ENCODE measurements at places on chromosomes 16 and 17. TPM values are rescaled to one million over a fixed set of nuclear protein-coding genes. Genes with fewer than 3 reads are reported as not detected.
A peak's percentile ranks its signal among the peaks of the same experiment; 100 is the strongest.

DNA sequence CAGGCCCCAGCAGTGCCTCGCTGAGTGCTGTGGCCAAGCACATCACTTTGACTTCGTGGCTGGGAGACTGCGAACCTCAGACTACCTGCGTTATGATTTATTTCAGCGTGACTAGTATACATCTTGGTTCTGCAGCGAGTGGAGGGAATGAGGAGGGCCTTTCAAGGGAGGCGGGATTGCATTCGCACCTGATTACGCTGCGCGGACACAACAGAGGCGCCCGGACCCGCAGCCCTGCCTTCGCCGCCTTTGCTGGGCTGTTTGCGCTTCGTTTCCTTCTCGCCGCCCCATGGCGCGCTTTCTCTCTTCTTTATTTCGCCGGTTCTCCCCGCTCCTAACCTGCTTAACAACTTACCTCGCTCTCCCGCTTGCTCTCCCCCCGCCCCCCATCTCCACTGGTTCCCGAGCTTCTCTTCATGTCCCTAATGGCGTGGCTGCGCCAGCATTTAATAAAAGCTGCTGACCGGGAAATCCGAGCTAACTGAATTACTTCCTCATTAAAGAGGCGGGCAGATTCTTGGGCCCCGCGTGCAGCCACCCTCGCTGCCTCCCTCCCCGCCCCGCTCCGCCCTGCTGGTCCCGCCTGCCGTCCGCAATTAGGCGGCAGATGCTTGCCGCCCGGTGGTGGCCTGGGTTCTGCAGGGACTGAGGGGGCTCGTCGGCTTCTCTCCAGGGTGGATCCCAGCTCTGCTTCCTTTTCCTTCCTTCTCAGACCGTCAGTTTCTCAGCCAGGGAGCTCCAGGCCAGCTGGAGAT lies 257.6 kb upstream of the SDK2 start:
- DNase-seq, result peak; percentile 79

DNA sequence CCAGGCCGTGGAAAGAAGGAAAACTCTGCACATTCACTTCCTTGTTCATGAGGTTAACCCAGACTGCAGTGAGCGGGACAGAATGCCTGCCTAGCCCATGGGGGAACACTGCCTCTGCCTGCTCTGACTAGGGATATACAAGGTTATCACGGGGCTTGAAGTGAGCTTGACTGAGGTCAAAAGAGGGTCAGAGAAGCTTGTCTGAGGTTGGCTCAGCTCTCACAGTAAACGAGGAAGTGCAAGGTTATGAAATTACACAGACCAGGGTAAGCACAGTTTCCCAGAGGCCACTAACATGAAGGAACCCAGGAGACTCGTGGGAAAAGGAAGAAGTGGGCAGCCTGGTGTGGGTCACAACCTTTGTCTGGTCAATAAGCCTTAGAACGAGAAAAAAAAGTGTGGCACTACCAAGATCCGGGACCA lies 28.7 kb downstream of the HIC1 start:
- DNase-seq, result no peak

- DNase-seq, result no peak
Measured at GRCh38 chr16:27558434-27558833, 8.5 kb downstream of the KATNIP start.

GRCh38 chr17:2023692-2024571 lies 1.2 kb downstream of the RTN4RL1 start:
- DNase-seq, result peak; percentile 89

DNA sequence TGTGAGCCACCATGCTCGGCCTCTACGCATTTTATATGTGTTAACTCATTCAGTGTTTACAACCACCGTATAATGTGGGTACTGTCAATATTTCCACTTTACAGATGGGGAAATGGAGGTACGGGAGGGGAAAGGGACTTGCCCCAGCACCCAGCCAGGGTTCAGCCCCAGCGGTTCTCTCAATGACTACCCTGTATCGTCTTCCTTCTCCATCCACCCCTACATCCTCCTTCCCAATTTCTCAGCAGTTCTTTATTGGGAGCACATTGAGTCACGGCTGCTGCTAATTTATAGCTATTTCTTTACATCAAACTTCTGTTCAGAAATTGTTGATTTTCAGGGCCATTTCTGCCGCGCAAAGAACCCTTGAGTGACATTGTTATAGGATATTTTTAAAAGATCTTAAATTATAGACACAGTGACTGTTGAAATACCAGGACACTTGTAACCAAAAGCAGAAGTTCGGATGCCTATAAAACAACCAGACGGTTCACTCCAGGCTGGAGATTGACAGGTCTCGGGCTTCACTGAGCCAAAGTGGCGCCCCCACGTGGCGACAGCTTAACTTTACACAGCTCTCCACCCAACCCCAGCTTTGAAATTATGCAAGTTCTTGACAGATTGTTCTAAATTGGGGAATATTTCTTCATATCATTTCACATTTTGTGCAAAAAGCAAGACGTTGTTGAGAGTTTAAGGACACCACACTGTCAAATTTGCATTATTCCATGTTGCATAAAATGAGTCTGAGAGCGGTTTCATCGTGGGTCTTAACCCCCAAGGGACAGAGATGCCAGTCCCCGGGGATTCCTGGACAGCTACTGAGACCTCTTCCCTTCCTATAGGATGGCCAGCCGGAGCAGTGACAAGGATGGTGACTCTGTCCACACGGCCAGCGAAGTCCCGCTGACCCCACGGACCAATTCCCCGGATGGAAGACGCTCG lies 11.8 kb downstream of the SYT17 start:
- DNase-seq, result no peak

DNA sequence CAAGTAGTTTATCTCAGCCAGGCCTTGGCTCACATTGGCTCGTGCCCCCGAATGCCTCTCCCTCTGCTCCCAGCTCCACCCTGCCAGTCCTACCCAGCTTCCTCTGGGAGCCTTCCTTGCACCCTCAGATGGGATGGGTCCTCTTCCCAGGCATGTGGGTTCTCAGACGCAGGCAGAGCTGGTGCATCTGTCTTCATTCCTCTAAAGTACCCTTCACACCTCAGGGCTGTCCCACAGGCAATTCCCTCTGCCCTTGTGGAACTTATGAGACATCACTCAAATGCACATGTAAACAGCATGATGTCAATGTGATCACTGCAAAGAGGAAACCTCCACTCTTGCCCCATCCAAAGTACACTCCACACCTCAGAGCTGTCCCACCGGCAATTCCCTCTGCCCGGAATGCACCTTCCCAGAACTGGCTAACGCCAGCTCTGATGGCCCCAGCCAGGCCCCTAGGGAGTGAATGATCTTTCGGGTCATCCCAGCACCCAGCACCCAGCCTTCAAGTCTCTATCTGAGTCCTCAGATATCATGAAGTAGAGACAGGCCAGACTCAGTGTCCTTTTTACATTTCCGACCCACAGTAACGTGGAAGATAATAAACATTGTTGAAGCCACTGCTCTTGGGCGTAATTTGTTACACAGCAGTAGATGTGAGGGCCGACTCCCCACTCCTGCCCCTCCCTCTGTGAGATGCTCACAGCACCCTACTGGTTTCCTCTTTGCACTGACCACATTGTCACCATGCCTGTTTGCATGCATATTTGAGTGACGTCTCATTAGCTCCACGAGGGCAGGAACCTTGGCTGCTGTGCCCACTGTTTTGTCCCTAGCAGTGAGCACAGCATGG lies 85.4 kb downstream of the N4BP1 start:
- no peak for DNase-seq

- DNase-seq, result no peak
Measured at GRCh38 chr17:66351701-66352100, 49.3 kb downstream of the PRKCA start.

DNA sequence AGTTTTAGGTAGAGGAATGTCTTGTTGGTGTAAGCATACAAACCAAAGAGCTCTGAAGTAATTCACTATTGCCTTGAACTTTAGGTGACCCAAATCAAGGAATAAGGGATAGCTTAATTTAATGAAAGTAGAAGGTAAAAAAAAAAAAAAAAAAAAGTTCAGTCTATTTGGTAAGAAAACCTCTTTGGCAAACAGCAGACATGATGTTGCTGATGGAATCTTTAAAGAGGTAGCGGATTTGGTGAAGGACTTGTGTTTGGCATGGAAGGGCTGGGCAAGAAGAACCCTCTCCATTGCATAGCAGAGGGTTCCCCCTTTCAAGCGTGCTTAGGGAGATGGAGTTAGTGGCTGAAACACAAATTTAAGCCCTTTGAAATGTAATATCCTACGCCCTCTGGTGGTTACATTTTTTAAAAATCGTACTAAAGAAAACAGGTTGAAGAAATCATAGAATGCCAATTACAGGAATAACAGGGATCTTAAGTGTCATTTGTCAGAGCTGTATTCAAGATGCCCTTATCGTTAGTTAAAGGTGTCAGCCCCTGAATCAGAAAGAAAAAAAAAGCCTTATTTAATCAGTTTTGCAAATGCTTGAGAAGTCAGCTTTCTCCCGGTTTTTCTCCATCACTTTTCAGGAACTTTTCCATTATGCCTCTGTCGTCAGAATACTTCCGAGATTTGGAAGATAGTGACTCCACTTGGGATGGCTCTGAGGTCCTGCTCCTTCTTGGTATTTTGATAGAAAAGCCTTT lies 383.1 kb downstream of the KCNJ2 start:
- DNase-seq, result peak; percentile 69

DNA sequence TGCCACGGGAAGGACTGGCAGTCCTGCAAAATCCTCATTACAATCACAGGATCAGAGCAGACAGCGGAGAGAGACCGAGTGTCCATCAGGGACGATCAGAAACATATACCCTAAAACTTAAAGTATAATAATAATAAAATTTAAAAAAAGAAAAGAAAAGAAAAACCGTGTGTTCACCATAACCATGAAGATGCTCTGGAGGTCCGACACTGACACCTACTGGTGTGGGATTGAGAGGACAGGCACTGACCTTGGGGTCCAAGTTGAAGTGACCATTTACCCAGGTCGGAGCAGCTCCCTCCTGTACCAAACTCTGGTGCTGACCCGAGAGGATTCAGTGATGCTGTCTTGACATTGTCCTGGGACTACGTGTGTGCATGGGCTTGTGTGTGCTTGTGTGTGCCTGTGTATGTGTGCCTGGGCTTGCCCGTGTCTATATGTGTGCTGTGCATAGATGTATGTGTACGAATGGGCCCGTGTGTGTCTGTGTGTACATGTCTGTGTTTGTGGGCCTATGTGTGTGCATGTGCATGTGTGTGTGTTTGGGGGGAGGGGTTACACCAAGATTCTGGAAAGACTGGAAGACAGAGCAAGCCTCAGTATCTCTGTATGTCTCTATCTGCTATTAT lies 10.0 kb upstream of the CD300LD start:
- no peak for DNase-seq

- peak; percentile 75 for DNase-seq
Measured at GRCh38 chr16:56589141-56590039, at the start of gene MT3. MT3 (plus strand) TSS chr16:56589528; CDS start chr16:56589591, 63 bp downstream.

GRCh38 chr17:35171834-35172233 lies 22.4 kb downstream of the SLC35G3 start:
- no peak for DNase-seq

GRCh38 chr16:85243308-85243707 lies 131.0 kb upstream of the CIBAR2 start:
- no peak for DNase-seq

- DNase-seq, result no peak
Measured at GRCh38 chr17:17499402-17500145, 3.4 kb upstream of the RASD1 start.

The RAC3 gene
- 2.6 TPM for total RNA-seq

The KRTAP9-4 gene
- total RNA-seq, result not detected

The TBC1D3 gene
- total RNA-seq, result not detected

The TNFRSF17 gene
- 3.0 TPM for total RNA-seq

The CCDC154 gene
- 2.8 TPM for total RNA-seq

The TBC1D26 gene
- total RNA-seq, result not detected

The HSPB9 gene
- not detected for total RNA-seq

The TRPV3 gene
- 1.2 TPM for total RNA-seq

The PTRH2 gene
- 17.3 TPM for total RNA-seq

The ABCC3 gene
- total RNA-seq, result 156 TPM

The SUPT6H gene
- total RNA-seq, result 61.5 TPM

The SLC5A11 gene
- 1.2 TPM for total RNA-seq

The OMG gene
- total RNA-seq, result not detected

Measured in kidney (tissue), 22 donors.